ENCODE measurements at places on chromosomes 2 and 18.

DNA sequence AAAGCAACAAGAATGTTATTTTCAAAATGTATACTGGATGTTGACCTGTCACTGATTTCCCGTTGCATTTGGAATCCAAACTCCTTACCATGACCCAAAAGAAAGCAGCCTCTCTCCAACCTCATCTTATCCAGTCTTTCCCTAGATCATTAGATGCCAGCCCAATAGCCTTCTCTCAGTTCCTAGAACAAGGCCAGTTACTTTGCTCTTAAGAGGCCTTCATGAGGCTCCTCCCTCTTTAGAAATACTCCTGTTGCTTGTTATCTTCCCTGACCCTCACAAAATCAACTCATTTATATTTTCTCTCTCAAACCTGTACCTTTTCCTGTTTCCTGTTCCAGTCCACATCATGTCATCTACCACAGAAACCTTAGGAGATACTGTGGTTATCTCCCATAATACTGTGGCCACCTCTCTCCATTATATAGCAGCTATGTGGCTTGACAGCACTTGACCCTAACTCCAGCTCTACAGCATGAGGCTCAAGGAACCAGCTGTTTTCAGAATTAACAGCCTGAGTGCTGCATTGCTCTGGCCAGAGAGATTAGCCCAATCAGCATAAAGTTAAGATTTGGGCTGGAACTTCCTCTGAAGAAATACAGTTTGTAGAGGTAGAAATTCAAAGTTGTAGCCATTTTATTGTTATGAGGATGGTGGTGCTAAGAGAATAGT is 22.8 kb downstream of the SRBD1 start:
- DNase-seq = no peak

DNA sequence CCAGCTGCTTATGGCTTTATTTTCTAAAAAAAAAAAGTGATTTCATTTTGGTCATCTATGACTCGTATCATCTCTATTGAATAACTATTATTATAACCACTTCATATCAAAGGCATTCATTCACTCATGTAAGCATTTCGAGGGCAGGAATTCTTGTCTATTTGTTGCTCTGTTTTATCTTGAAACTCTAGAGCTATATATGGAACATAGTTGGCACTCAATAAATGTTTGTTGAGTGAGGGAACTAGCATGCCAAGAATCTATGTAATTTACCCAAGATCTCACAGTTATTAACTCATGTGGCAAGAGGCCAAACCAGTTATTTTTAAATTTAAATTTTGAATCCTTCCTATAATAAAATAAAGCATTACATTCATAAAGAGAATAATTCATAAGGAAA is 470.1 kb downstream of the TMX3 start:
- no peak for DNase-seq

- DNase-seq = no peak
These were observed 86.1 kb upstream of the BOD1L2 start for GRCh38 chr18:57060814-57061213.

GRCh38 chr18:71849407-71849806 is 694.7 kb downstream of the CBLN2 start:
- no peak for DNase-seq

GRCh38 chr2:241291153-241291552 is 24.3 kb downstream of the HDLBP start:
- no peak for DNase-seq

DNA sequence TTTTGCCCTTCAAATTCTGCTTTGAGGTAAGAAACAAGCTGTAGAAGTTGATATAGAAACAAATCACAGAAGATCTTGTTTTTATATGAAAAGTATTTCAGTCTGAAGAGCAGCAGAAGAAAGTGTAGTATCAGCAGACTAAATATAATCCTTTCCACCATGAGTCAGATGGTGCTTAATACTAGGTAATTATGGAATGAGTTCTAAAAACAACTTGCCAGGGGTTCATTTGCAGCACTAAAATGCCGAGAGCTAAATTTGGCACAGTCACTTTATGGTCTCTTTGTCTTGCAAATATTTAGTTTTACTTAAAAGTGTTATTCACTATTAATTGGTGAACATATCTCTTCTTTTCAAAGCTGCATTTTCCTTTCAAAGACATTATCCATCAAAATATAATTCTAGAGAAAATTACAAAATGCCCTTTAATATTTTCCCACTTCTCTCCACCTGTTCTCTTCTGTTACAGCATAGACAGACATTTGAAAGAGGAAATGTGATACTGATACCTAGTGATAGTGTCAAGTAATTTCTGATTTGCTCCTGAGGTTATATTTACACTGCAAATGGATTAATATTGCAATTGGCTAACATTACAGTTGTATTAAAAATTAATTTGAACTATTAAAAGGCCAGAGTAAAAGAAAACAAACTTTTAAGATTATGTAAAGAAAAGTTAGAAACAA is 5.3 kb downstream of the MYL1 start:
- DNase-seq = no peak

DNA sequence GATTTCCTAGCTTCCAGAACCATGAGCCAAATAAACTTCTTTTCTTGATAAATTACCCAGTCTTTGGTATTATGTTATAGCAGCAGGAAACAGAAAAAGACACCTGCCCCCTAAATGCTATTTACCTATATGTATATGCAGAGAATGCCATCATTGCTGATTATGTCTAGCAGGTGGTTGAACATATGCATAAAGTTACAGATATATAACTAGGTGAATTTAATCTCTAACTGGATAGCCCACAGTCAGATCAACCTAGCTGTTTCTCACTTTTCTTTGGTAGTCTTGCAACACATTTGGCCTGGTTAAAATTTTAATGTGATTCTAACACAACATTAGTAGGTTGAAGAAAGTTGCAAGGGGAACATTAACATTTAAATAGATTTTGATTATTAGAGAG is 7.1 kb upstream of the CERS6 start:
- no peak for DNase-seq

- DNase-seq = no peak
These were observed 312.9 kb downstream of the PRKCE start for GRCh38 chr2:45964223-45964841.

- DNase-seq = no peak
These were observed 538.0 kb downstream of the TMX3 start for GRCh38 chr18:68176901-68177300.

DNA sequence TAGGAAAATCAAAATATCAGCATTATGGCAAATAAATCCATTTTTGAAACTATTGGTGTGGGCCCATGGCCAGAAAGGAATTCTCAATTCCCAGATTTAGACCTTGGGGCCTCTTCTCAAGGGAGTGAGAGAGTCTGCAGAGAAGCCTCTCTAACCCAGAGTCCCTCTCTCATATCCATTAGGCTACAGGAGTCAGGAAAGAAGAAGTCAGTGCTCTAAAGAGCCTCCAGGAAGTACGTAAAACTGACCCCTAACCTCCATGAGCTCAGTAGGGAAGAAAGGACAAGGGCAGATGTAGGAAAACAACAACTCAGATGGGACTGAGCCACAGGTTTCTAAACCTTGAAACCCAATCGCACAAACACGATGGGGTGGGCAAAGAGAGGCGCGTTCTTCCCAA is 479.9 kb upstream of the TNP1 start:
- DNase-seq = no peak

GRCh38 chr18:52222211-52222610 is 117.8 kb upstream of the DCC start:
- DNase-seq = no peak

GRCh38 chr2:69449906-69450305 is 12.7 kb upstream of the NFU1 start:
- DNase-seq = no peak

DNA sequence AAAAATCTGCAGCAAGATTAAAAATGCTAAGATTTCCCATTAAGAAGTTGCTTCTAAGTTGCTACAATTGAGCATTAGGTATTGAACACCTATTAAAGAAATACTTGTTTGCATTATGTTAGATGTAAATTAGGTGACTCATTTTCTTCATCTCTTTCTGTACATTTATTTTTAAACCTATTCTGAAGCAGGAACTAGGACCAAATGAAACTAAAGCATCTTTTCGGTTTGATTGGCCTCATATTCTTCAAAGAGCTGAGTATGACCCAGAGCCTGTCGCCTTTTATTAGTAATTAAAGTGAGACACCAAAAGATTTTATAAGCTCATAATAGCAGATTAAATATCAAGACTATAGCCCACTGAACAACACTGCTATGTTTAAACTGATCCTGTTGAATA is 83.4 kb upstream of the ZEB2 start:
- no peak for DNase-seq

DNA sequence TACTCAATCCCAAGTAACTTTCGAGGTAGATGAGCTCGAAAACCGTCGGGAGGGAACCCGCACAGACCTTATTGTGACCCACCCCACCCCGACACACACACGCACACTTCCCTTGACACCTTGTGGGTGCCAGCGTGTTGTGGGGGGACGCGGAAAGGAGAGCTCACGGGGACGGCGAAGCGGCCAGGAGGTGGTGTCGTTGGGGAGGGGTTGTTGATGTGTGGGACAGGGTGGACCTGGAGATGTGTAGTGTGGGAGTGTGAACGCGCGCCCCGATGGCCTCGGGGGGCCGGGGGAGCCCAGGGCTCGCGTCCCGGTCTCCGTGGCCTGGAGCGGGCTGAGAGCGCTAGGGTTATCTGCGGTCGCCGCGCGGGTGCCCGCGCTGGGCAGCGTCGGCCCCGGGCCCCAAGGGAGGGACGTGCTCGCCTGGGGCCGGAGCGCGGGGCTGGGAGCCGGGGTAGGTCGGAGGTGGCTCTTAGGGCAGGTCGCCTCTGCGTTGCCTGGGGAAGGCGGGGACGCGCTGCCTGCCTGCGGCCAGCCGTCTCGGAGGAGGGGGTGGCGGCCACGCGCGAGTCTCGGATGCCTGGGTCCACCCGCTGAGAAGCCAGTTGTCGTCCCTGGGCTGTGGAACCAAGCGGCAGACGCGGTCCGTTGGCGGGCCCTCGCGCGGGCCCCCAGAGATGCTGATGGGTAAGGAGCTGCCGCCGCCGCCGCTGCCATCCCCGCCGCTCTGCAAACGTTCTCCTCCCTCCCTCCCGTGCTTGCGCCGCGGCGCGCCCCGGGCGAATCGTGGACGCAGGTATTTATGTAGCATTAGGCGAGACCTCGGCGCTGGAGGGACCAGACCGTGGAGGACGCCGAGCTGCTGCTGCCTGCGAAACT is 1.6 kb downstream of the KLHL29 start:
- DNase-seq = peak; percentile 69

DNA sequence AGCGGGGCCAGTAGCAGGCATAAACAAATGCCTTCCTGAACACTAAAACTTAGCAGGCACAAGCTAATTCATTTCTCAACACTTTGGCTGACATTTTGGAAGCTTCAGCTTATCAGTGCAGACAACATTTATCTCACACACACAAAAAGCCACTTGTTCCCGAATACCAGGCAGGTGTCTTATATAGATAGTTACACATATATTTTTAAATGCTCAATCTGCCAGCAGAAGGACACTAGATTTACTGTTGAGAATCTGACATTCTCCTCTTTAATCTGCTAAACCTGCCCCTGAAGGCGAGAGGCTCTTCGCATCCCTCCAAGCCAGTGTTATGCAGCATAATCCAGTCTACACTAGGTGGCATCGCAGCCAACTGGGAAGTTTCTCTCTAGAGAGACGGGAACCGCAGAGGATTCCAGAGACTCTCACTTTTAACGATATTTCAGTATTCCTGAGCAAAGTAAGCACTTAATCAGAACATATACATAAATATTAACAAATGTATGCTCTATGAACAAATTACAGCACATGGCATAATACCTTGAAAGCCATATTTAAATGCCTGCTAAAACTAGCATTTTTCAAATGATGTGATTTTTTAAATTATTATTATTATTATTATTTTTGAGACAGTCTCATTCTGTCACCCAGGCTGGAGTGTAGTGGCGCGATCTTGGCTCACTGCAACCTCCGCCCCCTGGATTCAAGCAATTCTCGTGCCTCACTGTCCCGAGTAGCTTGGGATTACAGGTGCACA is 90.2 kb upstream of the SCG2 start:
- peak; percentile 54 for DNase-seq

Measured in hepatic stellate cell (primary cell).